Stimulated activated CD4-positive, alpha-beta T cell treated with anti-CD3 and anti-CD28 coated beads, TNF-alpha, amount 100 ng/mL, for 48 hours (primary cell): ENCODE measurements at places on chromosomes 13 and 19.

DNA sequence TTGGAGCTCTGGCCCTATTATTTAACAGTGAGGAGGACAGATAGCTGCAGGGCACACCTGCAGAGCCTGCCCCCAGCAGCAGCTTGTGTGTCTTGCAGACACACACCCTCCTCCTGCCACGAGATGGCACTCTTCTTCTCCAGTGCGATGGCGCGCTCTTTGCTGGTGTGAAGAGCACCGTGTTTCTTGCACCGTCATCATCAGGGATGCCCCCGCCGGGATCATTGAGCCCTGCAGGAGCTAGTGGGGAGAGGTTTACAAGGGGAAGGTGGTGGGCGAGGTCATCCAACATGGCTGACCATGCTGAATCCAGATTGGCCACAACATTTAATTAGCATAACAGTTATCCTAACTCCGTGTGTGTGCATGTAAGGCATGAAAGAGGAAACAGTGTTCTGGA is 105.6 kb downstream of the RAB20 start:
- peak; percentile 39 for DNase-seq

DNA sequence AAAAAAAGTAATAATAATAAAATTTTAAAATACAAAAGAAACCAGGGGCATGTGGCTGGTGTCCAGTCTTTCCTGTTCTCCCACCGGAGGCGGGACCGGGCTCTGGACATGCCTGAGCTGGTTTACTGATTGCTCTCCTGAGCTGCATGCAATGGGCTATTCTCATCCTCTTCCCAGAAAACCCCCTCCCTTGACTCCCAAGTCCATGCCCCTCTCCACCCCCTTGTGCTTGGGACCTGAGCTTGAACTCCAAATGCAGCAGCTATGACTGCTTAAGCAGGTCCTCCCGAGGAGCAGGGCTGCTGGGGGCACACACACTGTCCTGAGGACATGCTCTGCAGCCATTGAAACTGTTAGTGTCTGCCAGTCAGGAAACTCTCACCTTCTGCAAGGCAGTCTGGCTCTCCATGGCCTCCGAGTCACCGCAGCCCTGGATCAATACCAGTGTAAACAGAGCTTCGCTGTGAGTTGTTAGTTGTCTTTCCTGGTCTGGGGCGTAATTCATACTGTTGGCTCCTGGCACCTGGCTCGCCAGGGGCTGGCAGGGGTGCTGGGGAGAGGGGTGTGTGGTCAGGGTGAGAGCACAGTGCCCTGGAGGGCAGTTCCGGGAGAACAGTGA is 41.6 kb upstream of the CHST8 start:
- no peak for DNase-seq

DNA sequence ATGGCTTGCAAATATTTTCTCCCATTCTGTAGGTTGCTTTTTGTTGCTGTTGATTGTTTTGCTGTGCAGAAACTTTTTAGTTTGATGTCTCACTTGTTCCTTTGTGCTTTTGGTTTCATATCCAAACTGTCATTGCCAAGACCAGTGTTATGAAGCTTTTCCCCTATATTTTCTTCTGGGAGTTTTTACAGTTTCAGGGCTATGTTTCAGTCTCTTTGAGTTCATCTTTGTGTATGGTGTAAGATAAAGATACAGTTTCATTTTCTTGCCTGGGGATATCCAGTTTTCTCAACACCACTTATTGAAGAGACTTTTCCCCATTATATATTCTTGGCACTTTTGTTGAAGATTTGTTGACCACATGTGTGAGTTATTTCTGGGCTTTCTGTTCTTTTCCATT is 139.9 kb downstream of the MRPL57 start:
- DNase-seq: no peak

- no peak for DNase-seq
Measured at GRCh38 chr13:110929104-110929777, 14.4 kb upstream of the ANKRD10 start.

DNA sequence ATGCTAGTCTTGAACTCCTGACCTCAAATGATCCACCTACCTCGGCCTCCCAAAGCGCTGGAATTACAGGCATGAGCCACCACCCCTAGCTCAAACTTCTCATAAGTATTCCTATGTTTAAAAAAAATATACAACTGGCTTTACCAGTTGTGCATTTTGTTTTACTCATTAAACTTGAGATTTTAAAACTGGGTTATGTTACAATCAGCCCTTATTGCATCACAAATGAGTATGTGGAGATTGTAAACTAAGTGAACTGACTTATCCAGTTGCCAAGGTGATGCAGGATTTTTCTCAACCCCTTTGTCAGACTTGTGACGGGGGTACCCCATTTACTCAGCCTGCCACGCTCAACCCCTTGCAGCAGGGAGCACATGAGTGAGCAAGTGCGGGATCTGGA is 14.4 kb upstream of the GTF2F2 start:
- DNase-seq: no peak

DNA sequence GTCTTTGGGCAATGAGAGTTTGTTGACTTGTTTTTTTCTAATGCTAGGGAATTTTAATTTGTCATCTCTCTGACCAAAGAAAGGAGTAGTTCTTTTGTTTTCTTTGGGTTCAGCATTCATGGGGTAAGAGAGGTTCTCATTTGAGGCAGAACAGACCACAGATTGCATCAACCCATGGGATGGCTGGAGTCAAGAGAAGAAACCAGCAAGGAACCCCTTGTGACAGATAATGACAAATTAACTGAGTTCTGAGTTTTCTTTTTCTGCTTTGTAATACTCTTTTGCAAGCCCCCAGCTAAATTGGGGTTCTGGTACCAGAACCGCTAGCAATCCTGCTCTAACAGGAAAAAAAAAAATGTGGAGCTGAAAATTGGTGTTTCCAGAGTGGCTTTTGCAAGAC is 864.1 kb downstream of the DIAPH3 start:
- DNase-seq: no peak

DNA sequence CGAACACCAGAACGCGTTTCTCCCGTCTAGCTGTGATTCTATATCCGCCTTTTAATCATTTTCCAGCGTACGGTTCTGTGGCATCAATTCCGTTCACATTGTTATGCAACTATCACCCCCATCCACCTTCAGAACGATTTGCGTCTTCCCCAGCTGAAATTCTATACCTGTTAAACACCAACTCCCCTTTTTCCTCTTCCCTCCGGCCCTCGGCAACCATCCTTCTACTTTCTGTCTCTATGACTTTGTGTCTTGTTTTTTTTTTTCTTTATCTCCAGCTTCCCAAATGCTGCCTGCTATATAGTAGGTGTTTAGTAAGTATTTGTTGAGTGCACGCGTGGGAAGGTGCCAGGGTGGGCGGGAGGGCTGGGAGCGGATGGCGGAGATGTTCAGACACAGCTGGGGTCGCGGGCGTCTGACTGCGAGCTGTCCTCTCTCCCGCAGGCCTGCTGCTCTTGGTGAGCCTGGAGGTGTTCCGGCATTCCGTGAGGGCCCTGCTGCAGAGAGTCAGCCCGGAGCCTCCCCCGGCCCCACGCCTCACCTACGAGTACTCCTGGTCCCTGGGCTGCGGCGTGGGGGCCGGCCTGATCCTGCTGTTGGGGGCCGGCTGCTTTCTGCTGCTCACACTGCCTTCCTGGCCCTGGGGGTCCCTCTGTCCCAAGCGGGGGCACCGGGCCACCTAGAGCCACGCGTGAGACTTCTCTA is 20.2 kb downstream of the CACNG6 start:
- no peak for DNase-seq

DNA sequence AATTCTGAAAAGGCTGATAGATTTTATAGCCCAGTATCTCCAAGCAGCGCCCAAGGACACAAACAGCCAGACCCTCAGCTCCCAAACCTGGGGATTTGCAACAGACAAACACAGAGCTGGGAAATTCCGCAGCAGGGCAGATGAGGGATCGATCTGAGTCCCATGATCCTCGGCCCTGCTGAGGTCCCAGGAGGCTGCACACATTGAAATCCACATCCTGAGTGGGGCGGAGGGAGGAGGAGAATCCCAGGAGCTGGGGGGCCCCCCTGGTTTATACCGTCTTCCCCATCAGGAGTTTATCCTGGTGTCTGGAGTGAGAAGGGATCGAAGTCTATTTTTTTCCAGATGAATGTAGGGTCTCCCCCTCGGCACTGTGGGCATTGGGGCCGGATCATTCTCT is 49.3 kb downstream of the GNG7 start:
- no peak for DNase-seq

DNA sequence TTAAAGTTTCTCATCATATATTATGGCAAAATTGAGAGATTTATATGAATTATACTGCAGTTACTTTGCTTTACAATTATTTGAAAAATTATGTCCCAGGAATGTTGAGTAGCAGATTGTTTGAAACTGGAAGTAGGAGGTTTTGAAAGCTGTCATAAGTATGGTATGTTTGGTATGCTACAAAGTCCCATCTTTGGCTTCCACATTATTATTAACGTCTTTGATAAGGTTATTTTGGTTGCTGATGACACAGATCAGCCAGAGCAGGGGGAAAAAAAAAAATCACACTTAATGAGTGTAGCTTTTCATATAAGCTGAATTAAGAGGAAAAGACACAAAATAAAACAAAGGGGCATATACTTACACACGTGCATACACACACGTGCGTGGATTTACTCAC is 130.1 kb downstream of the SLITRK1 start:
- no peak for DNase-seq

DNA sequence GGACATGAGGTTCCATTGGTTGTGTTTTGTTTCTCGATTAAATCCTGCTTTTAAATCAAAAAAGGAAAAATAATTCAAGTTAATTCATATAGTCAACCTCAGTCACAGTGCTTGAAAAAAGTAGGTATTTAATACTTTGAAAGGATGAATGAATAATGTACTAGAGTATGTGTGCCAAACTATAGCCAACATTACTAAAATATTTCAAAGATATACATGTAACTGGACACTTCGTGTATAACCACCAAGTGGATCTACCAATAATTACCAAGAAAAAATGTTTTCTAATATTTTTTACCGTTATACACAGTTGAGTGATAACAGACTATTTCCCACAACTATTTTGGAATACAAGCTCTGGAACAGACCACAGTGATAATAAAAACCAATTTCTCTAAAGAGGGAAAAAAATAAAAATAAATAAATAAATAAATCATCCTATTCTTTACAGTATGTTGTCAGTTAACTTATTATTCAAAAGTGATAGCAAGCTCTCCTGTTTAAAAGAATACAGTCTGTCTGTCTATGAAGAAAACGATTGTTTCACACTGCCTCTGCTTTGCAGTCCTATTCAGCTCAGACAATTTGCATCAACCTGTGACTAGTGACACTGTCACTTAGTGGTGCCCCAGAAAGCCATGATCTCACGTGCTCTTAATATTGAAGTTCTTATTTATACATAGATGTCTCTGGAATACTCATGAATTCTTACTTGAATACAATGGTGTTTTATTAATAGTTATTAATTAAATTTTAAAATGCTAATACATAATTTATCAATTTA is 58.2 kb downstream of the UBL3 start:
- no peak for DNase-seq

DNA sequence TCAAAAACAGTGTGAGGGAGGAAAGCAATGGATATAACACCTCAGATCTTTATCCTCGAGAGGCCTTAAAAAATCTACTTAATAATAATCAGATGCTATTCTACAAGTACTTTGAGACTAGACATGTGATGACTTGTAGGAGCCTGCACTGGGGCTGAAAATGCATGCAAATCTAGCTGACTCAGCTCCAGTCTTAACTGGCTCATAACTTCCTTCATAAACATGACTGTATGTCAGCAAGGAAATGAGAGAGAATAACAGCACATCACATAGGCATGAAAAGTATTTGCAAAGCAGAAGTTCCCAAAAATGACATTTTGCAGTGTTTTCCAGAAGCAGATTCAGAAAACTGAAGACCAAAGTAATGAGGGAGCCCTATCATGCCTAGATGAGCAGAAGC is 38.1 kb downstream of the PSG5 start:
- no peak for DNase-seq

DNA sequence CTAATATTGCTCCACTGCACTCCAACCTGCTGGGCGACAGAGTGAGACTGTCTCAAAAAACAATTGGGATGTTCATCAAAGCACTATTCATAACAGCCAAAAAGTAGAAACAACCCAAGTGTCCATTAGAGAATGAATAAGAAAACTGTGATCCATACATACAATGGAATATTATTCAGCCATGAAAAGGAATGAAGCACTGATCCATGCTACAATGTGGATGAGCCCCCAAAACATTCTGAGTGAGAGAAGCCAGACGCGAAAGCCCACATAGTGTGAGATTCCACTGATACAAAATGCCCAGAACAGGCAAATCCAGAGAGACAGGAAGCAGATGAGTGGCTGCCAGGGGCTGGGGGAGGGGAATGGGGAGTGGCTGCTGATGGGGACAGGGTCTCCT is 16.0 kb downstream of the KLF2 start:
- no peak for DNase-seq

- no peak for DNase-seq
Measured at GRCh38 chr13:20704459-20705069, 1.1 kb downstream of the IL17D start.

DNA sequence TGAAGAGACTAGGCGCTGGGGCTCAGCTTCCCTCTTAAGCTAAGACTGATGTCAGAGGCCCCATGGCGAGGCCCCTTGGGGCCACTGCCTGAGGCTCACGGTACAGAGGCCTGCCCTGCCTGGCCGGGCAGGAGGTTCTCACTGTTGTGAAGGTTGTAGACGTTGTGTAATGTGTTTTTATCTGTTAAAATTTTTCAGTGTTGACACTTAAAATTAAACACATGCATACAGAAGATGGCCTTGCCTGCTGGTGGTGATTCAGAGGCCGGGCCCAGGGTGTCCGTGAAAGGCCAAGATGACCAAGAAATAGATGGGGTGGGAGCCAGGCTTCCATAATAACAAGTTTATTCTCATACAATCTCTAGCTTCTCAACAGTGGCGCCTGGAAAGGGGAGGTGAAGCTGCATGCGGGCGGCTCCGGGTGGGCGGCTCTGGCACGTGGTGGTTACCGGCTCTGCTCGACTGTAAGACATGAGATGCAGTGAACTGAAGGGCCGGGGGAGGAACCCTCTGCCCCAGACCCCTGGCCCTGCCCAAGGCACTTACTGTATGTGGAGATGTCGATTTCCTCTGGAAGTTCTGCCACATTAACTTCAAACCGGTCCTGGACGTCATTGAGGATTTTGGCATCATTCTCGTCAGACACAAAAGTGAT is 10.5 kb downstream of the DDX39A start:
- DNase-seq: no peak

DNA sequence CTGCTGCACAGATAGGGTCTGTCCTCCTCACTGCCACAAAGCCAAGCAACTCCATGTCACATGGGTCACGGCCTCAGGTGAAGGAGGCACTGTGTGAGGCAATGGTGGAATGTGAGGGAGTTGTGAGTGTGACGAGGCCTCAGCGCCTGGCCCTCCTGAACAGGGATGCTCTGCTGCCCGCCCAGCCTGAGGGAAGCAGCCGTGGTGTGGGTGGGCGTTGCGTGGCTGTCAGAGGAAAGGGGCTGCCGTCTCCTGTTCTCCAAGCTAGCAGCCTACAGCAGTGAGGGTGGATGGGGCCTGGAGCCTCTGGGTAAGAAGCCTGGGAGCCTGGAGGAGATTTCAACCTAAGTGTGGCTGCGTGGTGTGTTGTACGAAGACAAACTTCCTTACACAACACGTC is 125.0 kb downstream of the COL4A1 start:
- DNase-seq: no peak

- DNase-seq: no peak
Measured at GRCh38 chr19:23071147-23071511, 45.7 kb upstream of the ZNF730 start.

GRCh38 chr13:113730258-113730691 is 28.8 kb upstream of the TMEM255B start:
- DNase-seq: no peak
